ENCODE measurements at places on chromosomes 1 and 21.

DNA sequence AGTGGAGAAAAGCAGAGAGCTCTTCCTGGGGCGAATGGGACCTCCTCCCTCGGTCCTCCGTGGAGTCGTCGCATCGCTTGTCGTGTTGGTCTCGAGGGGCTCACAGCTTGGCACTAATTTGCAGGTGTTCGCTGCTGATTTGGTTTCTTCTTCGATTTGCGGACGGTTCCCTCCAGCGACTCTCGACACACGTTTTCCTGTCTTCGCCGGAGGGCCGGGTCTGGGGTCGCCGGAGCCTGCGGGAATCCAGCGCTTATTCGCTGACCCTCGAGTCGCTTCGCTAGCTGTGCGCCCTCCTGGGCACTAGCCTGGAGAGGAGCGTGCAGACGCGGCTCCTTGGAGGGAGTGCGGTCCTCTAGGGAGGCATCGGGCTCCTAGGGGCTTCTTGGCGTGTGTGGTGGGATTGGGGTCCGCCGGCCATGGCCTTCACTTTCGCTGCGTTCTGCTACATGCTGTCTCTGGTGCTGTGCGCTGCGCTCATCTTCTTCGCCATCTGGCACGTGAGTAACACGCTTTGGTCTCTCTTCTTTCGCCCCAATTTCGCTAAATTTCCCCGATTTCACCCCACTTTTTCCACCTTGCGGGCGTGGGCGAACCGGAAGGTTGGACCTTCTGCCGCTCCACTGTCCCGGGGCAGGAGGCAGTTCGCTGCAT, 766 bp downstream of the CNIH3 start:
- DNase-seq: no peak

- DNase-seq: no peak
Observed at GRCh38 chr1:114585231-114585630, 3.8 kb upstream of the BCAS2 start.

- peak; percentile 40 for DNase-seq
Observed at GRCh38 chr1:182625719-182626504, 21.7 kb upstream of the RGS16 start.

DNA sequence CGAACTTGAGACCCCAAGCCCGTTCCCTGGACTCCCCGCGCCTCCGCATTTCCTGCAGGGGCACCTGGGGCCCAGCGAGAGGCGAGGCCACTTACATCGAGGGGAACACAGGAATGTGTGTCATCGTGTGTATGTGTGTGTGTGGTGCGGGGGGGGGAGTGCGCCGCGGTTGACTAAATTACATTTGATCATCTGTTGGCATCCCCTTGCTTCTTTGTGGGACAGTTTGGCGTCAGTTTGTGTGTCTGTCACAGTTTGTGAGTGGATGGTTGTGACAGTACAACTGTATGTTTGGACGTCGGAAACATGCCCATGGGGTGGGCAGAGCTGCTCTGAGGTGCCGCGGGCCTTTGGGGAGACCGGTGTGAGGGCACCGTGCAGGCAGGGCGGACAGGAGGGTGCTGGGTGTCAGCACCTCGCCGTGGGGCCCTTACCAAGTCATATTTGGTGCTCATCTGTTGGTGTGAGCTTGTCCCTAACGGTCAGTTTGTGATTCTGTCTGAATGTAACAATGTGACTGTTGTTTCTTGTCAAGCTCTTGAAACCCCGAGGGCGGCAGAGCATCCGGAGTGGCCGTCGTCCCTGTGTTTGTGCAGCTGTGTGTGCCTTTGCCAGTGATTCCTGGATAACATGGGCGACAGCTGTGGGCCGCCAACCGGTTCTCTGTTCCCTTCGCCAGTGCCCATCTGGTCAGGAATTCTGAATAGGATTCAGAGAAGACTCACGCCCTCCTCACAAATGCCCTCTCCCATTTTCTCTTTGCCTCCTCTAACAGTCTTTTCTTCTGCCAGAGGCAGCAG, 899 bp downstream of the OPRD1 start:
- DNase-seq: no peak

GRCh38 chr21:35989138-35989735, 71.1 kb downstream of the SETD4 start:
- peak; percentile 76 for DNase-seq

DNA sequence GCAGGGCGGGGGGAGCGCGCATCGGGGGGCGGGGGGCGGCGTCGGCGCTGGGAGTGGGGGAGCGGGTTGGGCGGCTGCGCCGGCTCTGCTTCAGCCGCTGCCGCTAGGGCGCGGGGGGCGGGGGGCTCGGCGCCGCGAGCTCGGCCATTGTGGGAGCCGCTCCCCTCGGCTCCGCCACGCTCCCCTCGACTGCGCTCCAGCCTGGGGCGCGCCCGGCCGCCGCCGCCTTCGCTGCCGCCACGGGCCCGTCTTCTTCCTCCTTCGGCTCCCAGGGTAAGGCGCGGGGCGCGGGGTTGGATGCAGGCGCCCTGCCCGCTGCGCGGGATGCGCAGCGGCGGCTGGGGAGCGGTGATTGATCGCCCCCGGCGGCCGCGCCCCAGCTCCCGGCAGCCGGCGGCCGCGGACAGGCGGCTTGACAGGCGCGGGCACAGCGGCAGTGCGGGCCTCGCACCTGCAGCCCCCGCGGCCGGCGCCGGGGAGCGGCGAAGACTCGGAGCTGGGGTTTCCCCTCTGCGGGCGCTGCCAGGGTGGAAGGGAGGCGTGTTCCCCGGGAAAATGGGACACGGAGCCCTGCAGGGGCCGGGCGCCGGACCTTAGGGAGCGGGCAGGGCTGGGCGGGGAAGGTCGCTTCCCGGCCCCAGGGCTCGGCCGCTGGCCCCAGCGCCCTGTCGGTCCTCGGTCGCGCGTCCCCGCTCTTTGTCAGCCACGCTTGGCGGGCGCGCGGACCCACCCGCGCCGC, 55.3 kb downstream of the NDUFS5 start:
- DNase-seq: peak; percentile 27

- no peak for DNase-seq
Observed at GRCh38 chr1:178594133-178594532, 81.2 kb downstream of the TEX35 start.

GRCh38 chr1:152162792-152163463, 3.9 kb upstream of the RPTN start:
- peak; percentile 95 for DNase-seq

- DNase-seq: no peak
Observed at GRCh38 chr1:27523337-27524020, 33.5 kb upstream of the WASF2 start.

GRCh38 chr1:181438013-181438412, 45.3 kb upstream of the CACNA1E start:
- no peak for DNase-seq
